ENCODE measurements at places on chromosomes 11 and 22.

GRCh38 chr11:121159741-121160140 lies 58.7 kb downstream of the TECTA start:
- DNase-seq = no peak

- DNase-seq = no peak
Observed at GRCh38 chr11:119180729-119181676, 4.3 kb upstream of the NHERF4 start.

DNA sequence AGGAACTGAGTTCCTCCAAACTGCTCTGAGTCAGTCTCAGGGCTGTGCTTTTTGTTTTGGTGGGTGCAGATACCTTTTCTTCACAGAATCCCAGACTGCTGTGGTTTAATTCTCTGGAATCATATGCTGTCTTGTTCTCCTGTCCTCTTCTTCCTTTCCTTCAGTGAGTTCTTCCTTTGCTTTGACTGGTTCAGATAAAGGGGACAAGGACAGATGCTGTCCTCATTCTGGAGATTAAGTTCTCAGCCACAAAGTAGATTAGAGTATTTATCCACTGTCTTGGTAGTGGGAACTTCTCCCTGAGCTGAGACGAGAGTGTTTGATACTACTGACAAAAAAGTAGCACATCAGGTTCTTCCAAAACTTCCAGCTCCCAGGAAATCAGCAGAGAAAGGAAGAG lies 13.3 kb downstream of the ZDHHC5 start:
- no peak for DNase-seq

GRCh38 chr11:17414317-17414737 lies 25.9 kb upstream of the KCNJ11 start:
- DNase-seq = no peak

DNA sequence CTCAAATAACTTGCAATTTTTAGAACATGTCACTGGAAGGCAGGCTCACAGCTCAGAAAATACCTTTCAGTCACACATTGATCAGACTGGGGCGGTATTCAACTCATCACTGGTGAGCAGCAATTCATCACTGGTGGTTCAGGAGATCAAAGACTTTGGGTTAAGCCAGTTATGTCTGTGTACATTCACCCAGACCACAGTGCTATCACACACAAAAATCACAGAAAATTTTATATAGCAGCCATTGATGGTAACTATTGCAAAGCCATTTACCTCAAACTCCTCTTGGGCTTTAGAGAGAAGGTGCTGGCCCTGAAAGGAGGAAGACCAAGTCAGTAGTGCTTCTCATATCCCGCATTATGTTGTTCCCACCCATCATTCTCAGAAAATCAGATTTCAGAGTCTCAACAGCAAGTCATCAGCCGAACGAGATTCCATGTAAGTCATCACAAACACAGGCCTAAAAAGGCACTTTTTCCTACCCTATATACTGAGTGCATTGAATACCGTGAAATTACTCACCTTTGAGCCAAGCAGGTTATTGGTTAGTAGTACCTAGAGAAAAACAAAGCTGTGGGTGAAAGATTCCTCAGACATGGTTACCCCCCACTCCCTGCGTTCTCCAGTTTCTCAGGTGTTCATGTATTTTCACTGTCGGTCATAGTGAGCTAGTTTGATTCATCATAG lies 14.0 kb upstream of the WDR74 start:
- no peak for DNase-seq

DNA sequence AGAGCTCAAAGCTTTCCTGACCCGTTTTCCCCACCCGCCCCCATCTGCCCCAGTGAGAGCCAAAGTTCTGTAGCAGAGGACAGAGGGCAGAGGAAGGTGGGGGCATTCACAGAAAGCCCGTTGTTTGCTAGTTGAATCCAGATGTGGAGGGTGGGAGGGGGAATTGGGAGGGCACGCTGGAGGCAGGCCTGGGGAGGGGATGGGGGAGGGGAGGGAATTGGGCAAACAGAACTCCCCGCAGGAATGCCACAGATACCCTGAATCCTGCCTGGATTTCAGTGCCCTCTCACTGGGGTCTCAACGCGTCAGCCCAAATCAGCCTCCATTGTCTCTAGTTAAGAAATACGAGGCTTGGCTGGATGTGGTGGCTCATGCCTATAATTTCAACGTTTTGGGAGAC lies 12.9 kb upstream of the OAF start:
- DNase-seq = no peak

Measured in activated T-helper 1 cell treated with anti-CD3 and anti-CD28 coated beads, Interleukin-12 subunit alpha, Interleukin-12 subunit beta, Interleukin-2, Interleukin-4 antibody, amounts not matched to agents 30 ng/mL and 10 ng/mL and 1 ng/mL, durations not matched to agents 14 hours and 24 hours and 36 hours (primary cell).